Fibroblast of skin of left quadriceps (primary cell): ENCODE measurements at places on chromosomes 6 and 20.

DNA sequence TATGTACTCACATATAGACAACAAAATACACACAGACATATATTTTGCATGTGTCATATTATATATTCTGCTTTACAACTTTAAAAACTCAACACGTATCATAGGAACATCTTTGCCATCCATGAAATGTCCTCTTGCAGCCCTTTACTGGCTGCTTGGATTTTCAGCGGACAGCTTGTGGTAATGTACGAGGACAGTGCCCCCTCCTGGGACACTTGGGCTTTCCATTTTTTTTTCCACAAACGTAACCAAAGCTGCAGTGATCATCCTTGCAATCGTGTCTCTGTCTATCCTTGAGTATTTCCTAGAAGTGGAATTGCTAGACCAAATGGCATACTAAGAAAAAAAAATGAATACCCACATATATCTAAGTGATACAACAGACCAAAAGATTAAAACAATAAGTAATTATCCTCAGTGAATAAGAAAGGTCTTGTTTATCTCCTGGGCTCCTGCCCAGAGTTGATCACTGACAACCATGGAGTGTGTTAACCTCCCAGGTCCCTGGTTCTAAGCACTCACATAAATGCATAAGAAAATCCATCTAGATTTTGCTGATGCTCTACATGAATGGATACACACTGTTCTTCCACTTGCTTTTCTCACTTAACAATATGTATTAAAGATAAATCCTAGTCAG is 18.1 kb downstream of the BPI start:
- peak; percentile 36 for DNase-seq

- no peak for DNase-seq
Observed at GRCh38 chr6:21157186-21157929, 436.2 kb upstream of the SOX4 start.

- DNase-seq, result peak; percentile 50
Observed at GRCh38 chr20:47181056-47181862, 175.2 kb downstream of the ZMYND8 start.

- no peak for DNase-seq
Observed at GRCh38 chr6:105688573-105688972, 285.7 kb upstream of the PREP start.

DNA sequence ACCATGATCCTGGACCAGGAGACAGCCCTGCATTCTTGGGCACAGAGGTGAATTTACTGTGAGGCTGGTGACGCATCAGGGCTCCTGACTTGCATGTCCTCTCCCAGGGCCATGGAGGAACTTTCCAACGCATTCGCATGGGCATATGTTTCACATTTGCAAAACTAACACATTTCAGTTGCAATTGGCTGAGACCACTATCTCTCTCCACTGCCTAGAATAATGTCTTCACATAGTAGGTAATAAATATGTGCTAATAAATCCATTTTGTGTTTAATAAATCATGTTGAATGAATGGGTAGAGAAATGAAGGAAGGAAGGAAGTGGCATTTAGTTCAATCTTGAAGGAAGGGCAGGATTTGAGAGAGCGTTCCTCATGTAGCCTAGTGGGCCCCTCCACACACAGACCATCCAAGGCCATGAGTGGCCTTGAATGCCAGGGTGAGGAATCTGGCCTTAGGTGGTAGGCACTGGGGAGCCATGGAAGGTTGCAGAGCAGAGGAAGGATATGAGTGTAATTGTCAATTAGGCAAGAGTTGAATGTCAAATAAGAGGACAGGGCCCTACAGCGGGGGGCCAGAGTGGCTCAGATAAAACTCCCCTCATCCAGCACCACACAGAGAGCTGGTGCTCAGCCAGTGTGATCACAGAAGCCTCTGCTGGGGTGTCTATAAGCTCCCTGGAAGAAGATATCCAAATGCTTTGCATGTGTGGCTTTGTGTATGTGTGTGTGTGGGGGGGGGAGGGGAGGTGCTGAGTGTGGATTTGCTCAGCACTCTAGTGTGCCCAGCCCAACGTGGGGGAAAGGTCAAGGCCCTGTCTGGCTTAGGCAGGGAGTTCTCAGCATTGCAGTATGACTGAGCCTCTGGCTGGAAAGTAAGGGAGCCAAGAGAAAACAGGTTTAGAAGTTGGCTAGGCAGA is 30.9 kb upstream of the CCN5 start:
- no peak for DNase-seq

GRCh38 chr20:44219170-44219730 is 8.7 kb upstream of the OSER1 start:
- DNase-seq, result no peak

DNA sequence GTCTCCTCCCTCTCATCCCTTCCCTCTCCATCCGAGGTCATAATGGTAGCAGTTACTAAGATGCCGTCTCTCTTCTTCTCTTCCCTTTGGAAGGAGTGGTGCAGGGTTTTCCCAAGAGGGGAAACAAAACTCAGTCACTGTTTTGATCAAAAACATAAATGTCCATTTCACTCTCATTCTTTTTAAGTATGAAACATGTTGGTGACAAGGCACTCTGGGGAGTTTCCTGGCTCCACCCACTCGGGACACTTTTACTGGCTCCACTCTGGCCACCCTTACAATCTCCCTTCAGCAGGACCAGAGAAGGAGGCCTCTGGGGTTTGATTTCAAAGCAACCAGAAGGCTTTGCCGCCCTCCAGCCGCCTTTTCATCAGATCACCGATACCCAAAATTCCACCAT is 57.0 kb downstream of the FGD2 start:
- no peak for DNase-seq

DNA sequence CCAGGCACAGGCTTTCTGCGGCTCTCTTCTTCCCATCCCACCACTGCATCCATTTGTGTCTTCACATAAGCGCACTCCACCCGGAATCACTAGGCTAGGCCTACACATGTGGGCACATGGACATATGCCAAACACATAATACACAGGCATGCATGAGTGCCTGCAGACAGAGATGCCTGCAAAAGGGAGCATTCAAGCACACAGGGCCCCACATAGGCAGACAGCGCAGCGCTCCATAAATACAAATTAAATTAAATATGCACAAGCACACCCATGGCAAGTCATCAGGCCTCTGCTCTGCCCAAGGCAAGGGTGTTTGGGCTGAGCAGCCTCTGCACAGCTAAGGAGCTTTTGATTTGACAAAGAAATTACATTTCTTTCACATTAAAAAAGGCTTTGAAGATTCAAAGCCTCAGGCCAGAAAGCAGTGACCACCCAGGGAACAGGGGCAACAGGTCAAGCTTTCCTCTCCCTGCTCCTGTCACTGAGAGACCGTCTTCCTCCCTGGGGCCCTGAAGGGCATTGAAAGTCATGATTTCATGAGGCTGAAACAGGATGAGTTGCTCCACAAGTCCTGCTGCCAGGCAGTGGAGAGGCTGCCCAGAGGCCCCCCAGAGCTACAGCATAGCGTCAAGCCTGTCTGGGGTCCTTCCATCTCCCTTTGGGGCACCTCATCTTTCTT is 134.2 kb upstream of the LRFN2 start:
- DNase-seq, result no peak

DNA sequence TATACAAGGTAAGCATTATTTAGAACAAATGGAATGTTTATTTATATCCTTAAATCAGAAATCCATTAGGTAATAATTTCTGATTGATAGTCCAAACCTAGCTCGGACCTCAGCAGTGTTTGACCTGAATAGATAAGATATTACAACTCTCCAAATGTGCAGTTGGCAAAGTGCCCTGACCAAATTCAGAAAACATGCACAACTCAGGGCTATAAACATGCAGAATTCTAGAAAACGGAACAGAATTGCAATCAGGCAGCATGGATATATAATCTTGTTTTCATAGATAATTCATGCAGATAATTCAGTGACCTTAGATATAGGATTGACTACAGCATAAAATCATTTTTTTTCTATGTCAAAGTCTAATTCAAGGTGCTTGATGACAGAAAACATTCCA is 626.6 kb upstream of the CITED2 start:
- DNase-seq, result no peak

DNA sequence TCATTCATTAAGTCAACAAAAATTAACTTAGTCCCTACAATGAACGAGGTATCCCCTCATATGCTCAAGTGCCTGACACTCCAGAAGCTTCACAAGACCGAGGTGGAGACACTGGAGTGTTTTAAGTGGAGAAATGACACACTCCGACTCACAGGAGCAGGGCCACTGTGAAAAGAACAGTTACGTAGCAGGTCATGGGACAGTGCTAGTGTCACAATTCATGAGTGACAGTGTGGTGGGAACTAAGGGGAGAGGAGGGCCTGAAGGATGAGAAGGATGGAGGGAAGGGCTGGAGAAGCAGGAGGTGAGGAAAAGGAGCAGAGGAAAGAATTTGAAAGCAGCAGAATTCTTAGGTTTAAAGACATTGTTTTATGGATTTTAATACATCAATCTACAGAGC is 1.3 kb upstream of the HLA-A start:
- no peak for DNase-seq

GRCh38 chr6:20918868-20919267 is 384.6 kb downstream of the CDKAL1 start:
- no peak for DNase-seq

DNA sequence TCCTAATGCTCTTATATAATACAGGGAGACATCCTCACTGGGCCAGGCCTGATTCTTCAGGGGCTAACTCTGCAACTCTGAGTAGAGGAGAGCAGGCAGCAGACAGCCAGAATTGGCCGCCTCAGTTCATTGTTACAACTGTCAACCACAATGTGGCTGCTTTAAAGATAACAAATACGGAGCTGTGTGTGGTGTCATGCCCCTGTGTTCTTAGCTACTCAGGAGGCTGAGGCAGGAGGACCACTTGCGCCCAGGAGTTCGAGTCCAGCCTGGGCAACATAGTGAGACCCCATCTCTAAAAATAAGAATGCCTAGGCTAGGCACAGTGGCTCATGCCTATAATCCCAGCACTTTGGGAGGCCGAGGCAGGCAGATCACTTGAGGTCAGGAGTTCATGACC is 34.3 kb downstream of the CEP250 start:
- no peak for DNase-seq

- DNase-seq, result no peak
Observed at GRCh38 chr20:52837378-52837777, 134.8 kb upstream of the TSHZ2 start.
